NCI-H2171 (cell line): ENCODE measurements at places on chromosomes 12 and 14.

GRCh38 chr12:31845613-31846322, 113.4 kb upstream of the RESF1 start:
- DNase-seq, result no peak

DNA sequence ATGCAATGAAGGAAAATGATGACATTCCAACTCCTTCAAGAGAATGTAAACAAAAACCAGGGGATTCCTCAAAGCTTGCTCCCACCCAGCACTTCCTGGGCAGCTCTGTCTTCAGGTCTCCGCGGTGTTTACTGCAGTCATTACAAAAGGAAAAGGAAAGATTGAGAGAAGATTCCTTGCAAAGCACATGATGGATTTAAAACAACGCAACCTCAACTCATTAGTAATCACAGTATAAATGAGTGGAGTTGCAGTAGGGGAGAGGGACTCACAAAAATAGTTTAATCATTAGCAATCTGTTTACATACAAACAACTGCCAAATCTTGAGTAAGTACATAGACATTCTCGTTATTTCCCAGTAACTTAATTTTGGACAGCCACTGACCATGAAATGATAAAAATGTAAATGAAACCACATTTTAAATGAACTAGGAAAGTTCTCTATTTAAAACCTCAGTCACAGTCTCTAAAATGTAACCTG, 49.7 kb upstream of the OVCH1 start:
- DNase-seq, result no peak

GRCh38 chr12:52988898-52989297, 17.4 kb upstream of the EIF4B start:
- no peak for DNase-seq

DNA sequence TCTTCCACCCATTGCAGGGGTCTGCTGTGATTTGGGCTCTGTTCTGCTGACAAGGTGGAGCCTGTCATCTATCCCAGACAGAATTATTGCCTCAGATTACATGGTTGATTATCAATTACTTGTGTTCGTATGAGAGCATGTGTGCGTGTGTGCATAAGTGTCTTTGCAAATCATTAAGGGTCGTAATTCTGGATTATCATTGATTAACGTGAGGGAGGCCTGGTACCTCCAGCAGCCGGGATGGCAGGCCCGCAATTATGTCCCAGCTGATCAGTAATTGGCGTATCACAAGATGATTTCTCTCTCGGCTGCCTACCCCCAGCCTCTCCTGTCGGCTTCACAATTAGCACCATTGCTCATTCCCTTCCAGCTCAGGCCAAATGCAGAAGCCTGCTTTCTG, 29.6 kb upstream of the IRF2BPL start:
- no peak for DNase-seq

DNA sequence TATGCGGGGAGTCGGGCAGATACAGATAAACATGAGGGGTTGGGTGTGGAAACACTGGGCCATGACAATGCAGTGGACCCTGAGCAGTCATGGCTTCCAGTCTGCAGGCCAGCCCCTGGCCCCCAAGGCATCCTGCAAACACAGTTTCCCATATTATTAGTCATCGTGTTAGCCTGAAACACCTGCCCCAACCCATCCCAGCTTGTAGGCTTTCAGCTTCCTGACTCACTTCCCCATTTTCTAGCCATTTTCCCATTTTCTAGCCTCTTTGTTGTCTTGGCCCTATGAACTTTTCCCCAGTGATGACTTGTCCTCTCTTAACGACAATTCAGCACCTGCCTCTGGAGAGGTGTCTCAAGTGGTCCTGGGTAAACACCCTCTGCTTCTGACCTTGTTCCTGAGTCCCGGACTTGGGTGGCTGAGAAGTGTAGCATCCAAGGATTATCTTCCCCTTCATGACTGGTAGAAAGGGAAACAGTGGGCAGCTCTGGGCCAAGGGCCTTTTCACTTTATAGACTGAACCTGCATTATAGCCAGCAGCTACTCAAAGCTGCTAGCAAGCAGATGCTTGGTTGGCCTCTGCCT, 4.3 kb upstream of the PGF start:
- no peak for DNase-seq

- DNase-seq, result no peak
These were observed 94.1 kb downstream of the LGR5 start for GRCh38 chr12:71533703-71534102.

DNA sequence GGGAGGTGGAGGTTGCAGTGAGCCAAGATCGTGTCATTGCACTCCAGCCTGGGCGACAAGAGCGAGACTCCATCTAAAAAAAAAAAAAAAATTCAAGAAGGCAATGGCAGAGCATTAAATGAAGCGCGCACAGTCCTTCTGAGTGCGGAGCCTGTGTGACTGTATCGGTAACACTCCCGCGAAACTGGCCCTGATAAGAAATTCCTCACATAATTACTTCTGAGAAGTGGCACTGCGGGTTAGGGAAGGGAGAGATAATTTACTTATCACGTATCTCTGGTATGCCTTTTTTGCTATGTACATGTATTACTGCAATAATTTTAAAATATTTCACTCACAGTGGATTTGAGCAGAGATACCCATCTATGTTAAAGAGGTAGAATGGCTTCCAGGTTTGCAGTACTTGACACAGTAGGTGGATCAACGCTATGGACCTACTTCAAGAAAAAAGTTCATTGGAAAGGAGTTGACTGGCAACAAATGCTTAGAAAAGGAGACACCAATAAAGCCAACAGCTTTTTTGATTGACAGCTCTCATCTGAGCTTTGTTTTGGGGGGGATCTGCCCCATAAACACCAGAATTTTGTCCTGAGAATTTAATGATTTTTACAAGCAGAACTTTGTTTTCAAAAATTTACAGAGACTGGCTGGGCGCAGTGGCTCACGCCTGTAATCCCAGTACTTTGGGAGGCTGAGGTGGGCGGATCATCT, 29.2 kb upstream of the SPTLC2 start:
- DNase-seq, result no peak

- no peak for DNase-seq
These were observed 13.6 kb downstream of the IFT81 start for GRCh38 chr12:110137786-110138185.

- DNase-seq, result no peak
These were observed 69.3 kb downstream of the SERPINA3 start for GRCh38 chr14:94681300-94682060.

DNA sequence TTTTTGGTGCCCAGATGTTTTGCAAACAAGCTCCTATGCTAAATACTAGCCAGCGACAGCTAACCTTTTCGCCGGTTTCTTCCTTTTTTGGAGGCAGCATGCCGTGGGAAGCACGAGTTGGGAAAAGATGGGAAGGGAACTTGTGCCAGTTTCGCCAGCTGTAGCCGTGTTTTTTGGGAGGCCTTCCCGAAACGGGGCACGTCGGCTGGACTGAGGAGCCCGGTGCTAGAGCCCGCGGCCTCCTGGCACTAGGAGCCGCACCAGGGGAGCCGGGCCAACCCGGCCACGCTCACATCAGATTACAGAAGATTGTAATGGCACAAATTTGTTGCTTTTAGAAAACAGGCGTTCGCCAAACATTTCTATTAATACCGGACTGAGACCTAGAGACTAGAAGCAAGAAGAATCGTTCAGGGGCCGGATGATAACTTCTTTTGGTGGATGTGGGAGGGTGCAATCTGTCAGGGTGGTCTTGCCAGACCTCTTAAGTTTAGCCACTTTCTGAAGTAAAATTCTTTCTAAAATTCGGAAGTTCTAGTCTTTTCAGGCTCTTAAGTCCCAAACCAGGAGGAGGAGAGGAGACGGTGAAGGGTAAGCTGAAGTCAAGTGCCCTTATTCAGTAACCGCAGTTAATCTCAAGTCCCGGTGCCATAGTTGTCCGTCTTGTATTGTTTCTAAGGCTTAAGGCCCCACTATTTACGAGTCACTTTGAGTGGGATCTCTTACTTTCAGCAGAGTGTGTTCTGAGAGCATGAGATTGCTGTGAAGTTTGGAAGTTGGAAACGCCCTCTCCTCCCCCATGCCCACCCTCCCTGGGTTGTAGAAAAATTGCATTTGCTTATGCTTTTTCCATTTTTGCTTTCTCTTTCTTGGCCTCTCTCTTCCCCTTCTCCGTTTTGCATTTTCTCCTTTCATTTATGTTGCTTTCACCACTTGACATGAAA, 1.3 kb downstream of the RASSF3 start:
- no peak for DNase-seq

DNA sequence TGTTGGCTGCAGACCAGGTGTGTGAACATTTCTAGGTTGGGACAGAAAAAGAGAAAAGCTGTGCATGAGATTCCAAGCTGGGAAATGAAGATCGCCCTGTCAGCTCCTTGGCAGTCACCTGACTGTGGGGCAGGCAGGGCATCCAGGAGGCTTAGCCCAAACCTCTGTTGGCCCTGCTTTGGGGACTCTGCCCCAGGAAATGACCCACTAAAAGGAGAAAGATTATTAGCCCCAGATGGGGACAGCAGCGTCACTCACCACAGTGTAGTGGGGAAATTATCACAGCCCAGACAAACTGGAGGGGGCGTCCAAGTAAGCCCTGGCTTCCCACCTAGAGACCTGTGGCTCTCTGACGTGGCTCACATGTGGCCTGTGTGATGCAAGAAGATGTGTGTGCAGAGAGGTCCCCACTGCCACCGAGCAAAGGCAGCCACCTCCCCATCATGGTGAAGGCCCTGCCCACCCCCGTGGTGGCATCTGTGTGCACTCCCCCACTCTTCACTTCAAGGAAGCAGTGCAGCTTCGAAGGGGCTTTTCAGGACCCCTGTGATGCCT, 39.1 kb downstream of the DIO3 start:
- DNase-seq, result no peak

GRCh38 chr12:52042706-52043385, 8.4 kb upstream of the NR4A1 start:
- no peak for DNase-seq

DNA sequence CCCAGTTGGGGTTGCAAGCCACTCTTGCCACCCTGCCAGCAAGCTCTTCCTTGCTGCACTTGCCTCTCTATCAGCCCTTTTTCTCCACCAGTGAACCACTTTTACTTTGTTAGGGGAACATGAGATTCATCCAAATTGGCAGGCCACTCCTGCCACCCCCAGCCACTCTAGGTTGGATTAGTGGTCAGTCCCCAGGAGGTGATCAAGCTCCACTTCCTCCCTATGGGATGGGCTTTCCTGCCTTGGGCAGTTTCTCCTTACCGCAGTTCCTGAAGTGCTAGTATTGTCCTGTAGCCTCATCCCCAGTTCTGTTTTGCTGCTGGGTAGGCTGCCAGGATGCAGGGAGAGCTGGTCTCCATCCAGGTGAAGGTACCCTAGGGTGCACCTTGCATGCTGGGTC, 104.5 kb downstream of the ALG10 start:
- DNase-seq, result no peak

GRCh38 chr14:23095196-23096108, at the start of gene C14orf119:
Gene C14orf119 (plus strand): TSS chr14:23095505. CDS start chr14:23097659, 2,154 bp downstream.
- DNase-seq, result no peak
